ENCODE measurements at places on chromosomes 1 and 21. TPM values are rescaled to one million over a fixed set of nuclear protein-coding genes. Genes with fewer than 3 reads are reported as not detected.

TYW3 gene
- total RNA-seq = 8.6 TPM

DRAXIN gene
- total RNA-seq = not detected

ERO1B gene
- total RNA-seq = 489 TPM

LCE3D gene
- total RNA-seq = not detected

RAB13 gene
- 29.6 TPM for total RNA-seq

- no peak for DNase-seq
These were observed 64.8 kb upstream of the BACH1 start for GRCh38 chr21:29233611-29234540.

DNA sequence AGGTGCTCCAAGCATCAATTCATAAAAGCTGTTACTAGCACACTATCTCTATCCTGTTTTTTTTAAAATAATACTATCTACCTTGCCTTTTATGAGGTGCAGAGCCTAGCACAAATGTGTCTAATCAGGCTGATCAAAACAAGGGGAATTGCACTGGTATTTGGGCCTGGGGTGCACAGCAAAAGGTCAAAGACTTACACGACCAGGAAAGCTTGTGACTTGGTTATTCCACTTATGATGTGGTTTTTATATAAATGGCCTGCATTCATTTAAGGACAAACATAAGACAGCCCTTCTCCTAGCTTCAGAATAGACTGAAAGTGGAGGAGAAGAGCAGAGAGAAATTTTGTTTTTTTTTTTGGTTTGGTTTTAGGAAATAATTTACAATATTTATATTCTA, 98.4 kb upstream of the SGIP1 start:
- no peak for DNase-seq

DNA sequence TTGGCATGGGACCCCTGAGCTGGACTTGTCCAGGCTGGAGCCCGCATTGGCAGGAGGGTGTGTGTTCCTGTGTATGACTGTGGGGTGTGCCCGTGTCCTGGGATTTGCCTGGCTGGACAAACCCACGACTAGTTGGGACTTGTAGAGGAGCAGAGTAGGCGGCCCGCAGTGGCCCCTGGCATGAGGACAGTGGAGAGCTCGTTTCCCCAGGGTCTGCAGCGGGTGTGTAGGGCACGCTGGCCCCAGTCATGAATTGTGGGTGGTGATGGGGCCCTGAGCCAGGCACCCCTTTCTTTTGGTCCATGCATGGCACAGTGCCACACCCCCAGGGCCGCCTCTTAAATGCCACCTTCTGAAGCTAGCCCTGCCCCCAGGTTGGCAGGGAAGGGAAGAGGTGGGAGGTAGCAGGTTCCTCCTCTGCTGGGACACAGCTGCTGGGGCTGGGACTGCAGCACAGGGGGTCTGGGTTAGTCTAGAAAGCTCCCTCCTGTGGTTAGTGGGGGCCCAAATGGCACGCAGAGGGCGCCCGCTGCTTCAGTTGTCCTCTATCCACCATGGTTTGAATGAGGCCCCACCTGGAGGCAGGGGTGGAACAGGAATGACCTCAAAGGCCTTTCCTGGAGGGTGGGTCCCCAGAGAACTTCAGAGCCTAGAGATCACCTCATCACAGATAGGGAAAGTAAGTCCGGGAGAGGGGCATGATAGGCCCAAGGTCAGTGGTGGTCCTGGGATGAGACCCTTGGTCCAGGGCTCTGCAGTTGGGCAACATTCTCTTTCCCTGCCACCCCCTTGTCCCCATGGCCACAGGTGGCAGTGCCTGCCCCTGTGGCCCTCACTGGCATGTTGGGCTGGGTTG, 4.1 kb downstream of the CROCC start:
- no peak for DNase-seq

DNA sequence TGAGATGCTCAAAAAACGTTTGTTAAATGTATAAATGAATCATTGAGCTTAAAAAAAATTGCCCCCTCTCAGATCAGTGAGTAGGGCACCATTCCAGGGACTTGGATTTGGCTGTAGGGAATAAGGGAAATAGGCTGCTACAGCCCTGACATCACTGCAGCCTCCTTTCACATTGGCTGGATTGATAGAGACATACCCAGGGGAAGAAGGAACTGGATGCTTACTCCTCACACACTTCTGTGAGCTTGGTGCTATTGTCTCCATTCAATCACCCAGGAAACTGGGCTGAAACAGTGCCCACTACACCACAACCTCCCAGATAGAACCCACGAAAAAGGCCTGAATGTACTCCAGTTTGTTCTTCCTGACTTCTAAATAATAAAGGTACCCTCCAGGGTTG, 87.2 kb downstream of the TGFBR3 start:
- DNase-seq = no peak

- DNase-seq = no peak
These were observed 73.1 kb downstream of the GPR88 start for GRCh38 chr1:100611086-100611485.

DNA sequence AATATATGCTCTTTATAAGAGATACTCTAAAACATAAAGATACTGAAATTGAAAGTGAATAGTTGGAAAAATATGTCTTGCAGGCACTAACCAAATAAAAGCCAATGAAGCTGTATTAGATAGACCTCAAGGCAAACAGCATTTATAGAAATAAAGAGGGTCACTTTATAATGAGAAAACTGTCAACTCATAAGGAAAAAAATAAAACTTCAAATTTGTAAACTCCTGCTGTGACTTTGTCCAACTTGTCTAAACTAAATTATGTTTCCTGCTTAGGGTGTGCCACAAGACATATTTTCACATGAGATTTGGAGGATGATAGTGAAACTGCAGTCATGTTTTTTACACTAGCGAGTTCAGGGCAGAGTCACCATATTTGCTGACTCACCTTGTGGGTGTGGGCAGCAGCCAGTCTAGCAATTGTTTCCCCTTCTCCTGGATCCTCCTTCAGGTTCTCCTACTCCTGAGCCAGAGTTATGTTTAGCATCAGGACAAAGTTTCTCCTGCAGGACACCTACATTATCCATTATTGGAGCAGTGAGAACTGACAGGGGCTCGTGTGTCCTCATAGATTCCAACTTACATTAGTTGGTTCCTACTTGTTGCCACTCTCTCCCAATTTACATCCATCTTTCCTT, 43.8 kb downstream of the CD53 start:
- DNase-seq = no peak

- DNase-seq = no peak
These were observed 10.5 kb upstream of the OR2W3 start for GRCh38 chr1:247884797-247885413.

DNA sequence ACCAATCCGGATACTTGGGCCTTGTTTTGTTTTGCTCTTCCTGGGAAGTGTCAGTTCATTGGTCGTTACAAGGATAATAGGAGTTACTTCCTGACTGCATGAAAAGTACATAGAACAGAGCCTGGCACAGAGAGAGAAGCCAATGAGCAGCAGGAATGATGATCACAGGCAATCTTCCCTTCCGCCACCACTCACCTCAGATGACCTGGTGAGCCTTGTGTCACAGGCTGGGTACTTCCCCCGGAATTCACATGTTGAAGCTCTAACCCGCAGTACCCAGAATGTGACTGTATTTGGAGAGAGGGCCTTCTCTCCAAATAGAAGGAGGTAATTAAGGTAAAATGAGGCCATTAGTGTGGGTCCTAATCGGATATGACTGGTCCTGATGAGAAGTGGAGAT, 18.8 kb upstream of the GPR137B start:
- no peak for DNase-seq

DNA sequence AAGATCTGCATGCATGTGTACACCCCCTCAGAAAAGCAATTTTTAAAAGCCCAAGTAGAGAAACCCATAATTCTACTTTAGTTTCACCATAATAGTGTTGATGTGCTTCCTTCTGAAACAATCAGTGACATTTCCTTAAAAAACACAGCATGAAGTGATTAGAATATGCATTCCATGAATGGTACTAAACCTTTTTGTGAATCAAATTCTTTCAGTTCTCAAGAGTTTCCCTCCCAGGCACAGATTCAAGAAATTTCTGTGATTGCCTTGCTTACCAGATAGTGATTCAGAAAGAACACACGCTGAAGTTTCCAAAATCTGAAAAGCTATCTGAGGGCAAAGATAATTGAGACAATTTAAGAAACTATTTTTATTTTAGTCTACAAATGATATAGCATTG, 136.4 kb upstream of the ADGRL2 start:
- DNase-seq = no peak

DNA sequence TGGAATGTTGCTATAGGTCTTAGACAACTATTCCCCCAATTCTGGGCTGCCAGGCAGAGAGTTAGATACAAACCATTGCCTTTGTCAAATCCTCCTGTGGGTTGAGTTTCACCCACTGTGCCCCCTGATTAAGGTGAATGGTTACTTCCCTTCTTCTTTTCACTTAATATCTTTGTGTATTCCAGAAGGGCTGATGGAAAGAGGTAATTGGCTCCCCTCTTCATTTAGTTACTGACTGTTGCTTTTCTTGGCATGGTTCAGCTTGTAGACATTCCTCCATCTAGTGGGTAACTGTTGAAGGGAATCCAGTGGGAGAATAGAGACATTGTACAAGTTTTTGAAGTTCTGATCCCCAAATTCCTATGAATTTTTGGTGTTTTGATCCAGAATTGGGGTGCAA, 43.8 kb upstream of the MACF1 start:
- DNase-seq = no peak

DNA sequence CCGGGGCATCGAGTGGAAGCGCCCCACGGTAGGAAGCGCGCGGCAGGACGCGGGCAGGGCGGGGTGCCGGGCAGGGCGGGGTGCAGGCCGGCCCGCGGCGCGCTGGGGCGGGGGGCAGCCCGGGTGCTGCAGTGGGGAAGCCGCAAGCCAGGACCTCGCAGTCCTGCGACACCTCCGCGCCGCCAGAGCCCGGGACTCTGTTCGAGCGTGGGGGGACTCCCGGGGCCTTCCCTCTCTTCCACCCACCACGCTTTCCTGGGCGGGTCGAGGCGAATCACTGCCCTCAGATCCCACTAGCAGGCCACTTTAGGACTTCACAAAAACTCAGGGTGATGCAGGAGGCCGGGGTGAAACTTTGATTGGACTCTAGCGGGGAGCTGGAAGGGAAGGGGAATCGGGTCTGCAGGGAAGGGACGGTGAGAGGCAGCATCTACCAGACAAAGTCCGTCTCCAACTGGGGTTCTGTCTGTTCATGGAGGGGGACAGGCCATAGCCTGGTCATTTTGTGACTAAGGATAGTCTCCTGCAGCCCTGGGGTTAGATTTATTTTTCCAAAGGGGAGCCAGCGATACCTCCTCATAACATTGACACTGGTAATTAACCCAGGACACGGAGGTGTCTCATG, 623 bp downstream of the CAPN2 start:
- no peak for DNase-seq

DNA sequence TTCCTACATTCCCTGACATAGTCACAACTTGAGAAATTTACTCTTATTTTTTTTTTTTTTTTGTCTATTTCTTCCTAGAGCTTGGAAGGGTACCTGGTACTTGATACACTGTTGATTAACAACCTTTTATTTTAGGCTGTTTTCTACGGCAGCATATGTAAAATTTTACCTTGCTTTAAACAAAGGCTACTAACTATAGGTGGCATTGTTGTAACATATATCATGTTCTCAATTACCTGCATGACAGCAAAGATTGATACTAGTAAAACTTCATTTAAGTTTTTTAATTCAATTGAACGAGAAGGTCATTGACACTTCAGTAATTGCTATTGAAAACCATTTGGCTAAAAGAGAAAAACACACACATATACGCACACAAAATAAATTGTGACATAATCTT, 238.3 kb upstream of the ESRRG start:
- no peak for DNase-seq

GRCh38 chr1:6384962-6385361, 8.6 kb downstream of the ACOT7 start:
- peak; percentile 94 for DNase-seq

GRCh38 chr1:180860535-180860934, 52.2 kb upstream of the KIAA1614 start:
- no peak for DNase-seq

- no peak for DNase-seq
These were observed 12.5 kb upstream of the KPRP start for GRCh38 chr1:152745289-152745704.

DNA sequence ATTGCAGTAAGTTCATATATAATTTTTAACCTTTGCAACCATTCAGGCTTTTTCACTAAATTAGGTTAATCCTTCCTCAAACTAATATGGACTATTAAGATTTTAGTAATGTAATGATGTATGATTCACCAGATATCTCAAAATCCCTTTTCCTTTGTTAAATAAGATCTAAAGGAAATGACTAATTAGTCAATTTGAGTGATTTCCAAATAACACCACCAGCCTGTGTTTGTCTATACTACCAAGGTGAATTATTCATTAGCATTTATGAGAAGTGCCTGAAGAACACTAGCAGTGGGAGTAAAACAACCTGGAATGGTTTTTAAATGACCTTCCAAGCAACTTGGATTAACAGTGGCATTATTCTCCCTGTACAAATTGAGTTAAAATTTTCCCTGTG, 670.6 kb upstream of the PKN2 start:
- DNase-seq = no peak

- no peak for DNase-seq
These were observed 82.0 kb upstream of the GCLM start for GRCh38 chr1:93991271-93991670.

GRCh38 chr1:150322310-150322709, 977 bp downstream of the PRPF3 start:
- DNase-seq = no peak

DNA sequence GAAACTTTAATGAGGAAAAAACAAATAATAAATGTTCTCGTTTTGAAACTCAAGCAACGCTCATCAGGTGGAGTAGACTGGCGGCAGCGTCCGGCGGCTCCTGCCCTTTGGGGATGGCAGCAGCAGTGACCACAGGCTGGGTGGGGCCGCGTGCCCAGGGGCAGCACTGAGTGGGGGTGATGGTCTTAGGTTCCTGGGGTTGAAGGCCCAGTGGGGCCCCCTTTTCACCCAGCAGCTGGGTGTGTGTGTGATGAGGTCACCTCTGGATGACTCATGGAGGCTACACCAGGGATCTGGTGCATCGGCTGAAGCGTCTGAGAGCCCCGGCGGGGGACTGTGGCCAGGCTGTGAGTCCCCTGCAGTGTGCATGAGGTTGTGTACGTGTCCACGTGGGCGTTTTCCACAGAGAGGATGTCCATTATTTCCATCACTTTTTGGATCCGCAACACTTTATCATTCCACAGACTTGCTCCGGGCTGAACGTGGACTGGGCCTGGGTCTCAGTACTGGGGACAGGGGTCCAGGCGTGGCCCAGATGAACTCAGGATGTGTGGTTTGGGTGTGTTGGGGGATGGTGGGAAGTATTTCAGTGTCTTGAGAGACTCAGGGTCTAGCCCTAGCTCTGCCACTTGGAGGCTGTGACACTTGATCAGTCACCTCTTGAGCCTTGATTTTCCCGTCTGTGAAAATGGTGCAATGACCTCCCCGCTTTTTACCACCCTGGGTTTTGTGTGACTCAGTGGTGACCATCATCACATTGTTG, 25.6 kb downstream of the LDLRAP1 start:
- DNase-seq = no peak

GRCh38 chr1:154418923-154419619, 13.9 kb downstream of the IL6R start:
- DNase-seq = no peak

GRCh38 chr1:156075162-156075561, 7.1 kb downstream of the MEX3A start:
- no peak for DNase-seq

- DNase-seq = peak; percentile 94
These were observed 7.6 kb downstream of the EDN2 start for GRCh38 chr1:41476807-41477361.

Measured in body of pancreas (tissue), 4 donors.